Activated gamma-delta T cell treated with Interleukin-2 at 50 U/mL for 16 hours (primary cell): ENCODE measurements at places on chromosomes 6 and 20.

DNA sequence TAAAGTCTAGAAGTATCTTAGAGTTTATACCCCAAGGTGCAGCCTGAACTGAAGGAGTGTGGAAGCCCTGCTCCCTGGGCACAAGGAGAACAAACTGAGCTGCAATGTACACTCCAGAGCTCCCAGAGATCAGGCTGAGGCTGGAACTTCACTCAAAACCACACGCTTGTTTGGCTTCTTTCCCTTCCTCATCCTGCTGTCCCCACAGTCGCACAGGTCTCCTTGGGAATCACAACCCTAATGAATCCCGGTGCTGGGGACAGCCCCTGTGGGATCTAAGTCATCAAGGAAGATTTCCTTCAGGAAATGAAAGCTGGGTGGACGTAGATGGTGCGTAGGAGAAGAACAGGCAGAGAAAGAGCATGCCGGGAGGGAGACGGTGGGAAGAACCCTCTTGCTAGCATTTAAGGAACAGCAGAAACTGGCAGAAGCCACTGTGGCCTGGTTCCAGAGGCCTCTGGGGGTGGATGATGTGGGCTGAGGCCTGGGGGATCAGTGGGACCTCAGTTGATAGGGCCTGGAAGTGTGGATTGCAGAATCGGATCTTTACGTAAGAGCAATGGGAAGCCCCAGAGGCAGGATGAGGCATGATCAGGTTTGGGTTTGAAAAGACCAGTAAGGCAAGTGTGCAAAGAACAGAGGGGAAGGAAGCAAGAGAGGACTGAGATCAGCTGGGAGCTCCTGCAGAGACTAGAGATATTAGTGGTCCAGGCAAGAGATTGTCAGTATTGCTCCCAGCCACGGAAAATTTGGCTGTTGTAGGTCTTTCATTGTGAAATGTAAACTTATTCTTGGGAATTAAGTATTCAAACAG lies 21.4 kb downstream of the CYP24A1 start:
- DNase-seq: no peak

GRCh38 chr6:8000188-8000596 lies 64.0 kb downstream of the BLOC1S5 start:
- DNase-seq: no peak

DNA sequence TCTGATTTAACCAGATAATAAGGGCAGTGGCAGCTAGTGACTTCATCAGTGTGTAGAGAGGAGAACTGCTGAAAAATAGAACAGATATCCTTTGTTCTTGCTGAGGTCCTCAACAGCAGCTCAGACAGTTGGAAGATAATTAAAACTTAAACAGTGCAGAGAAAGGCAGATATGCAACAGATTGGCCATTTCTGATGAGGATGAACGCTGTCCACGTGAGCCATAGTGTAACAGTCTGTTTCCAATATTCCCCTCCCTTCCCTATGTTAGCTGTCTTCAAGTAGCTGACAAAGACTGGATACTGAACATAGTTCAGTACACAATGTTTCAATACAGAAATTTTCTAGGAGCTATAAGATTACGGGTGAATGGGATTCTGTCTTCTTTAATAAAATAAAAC lies 291.4 kb downstream of the BTBD9 start:
- DNase-seq: no peak

- DNase-seq: no peak
Measured at GRCh38 chr6:41201764-41202173, 820 bp upstream of the TREML2 start.

- no peak for DNase-seq
Measured at GRCh38 chr20:61299618-61300017, 47.6 kb downstream of the CDH4 start.

DNA sequence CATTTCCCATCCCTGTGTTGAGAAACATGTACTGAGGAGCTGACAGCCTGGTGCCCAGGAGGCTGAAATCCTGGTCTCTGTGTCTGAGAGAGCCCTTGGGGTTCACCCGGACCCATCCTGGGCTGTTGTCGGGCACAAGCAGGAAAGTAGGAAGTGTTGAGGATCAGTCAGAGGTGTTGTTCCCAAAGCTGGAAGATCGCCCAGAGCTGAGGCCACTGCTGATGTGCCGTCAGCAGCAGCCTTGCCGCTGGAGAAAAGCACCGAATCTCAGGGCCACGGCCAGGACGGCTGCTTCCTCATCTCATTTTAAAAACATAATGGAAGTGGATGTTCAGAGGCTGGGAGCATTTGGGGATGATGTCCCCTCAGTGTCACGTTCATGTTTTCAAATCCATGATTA lies 218.5 kb downstream of the UST start:
- no peak for DNase-seq

- no peak for DNase-seq
Measured at GRCh38 chr6:71488186-71488585, 199.6 kb downstream of the OGFRL1 start.

DNA sequence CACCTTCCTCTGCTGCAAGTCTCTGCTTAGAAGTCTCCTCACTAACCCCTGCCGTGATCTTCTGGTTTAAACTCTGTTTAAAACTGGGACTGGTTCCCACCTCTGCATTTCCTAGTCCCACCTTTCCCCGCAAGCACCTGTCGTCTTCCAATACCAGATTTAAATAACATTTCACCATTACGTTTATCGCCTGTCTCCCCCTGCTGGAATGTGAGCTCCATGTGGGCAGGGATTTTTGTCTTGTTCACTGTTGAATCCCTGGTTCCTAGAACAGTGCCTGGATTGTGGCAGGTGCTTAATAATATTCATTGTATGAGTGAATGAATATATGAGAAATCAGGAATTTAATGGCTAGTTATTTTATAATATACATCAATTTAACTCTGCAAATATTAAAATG lies 2.7 kb downstream of the GUCA1A start:
- DNase-seq: no peak
